ENCODE measurements at places on chromosomes 4 and X.

GRCh38 chrX:45824471-45824870 is 623.8 kb upstream of the DIPK2B start:
- DNase-seq, result no peak

DNA sequence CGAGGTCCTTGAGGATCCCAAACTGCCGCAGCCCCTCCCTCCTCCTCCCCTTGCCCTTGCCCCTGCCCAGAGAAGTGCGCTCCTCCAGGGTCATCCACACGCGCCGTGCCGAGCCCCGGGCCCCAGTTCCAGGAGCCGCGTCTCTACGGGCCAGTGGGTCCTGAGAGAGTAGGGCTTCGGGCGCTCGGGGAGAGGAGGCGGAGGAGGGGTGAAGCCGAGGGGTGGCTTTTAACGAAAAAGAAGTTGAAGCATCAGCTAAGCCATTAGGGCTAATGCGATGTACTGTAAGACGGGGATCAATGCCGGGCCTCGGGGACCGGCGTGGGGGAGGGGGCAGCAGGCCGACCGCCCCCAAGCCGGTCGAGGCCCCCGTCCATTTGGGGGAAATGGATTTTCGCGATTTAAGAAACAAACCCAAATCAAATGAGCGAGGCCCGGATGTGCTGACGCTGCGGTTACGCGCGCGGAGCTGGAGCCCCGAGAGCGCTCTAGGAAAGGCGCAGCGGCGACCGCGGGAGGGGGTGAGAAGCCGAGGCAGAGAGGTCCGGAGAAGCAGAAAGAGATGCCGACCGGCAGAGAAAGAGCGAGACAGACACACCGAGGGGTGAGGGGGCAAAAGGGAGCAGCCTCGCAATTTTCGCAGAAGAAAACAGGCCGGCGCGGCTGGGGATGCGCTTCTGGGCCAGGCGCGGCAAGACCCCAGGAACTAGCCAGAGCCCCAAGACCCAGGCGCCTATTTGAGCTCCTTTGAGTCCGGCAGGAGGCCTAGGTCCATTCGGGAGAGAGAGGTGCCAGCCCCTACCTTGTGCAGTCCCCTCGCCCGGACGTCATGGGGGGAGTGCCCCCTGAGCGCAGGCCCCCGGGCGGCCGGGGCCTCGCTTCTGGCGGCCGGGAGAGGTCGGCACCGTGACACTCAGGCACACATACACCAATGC is 13.6 kb downstream of the HMX1 start:
- DNase-seq, result no peak

DNA sequence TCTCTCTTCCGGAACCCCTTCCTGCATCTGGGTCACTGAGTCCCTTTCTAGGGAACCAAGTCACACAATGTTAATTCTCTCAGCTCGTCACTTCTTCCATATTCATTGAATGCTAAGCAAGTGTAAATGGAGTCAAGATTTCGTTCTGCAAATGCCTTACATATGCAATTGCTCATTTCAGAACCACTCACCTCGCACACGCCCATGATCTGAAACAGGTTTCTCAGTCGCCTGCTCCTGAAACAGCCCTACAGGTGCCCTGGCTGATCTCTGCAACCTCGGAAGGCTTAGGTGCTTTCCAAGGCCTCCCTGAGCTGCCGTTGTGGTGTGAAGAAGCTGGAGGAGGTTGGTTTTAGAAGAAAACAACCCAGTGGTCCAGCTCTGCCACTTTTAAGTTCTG is 100.8 kb upstream of the MSX1 start:
- no peak for DNase-seq

DNA sequence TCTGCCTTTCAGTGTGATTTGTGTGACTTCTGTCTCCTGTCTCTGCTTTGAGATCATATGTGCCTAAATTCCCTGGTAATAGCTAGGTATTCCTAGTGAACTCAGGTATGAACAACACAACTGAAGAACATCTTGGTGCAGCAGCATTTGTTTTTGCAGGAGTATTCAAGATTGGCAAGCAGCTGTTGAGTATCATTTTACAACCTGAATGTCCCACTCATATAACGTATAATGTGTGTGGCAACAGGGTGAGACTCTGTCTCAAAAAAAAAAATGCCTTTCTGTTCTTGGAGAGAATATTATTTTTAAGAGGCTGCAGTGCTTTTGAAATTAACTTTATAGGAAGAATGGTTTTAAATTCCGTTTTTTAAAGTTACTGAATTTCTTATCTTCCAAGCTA is 7.7 kb downstream of the LSM6 start:
- DNase-seq, result no peak

DNA sequence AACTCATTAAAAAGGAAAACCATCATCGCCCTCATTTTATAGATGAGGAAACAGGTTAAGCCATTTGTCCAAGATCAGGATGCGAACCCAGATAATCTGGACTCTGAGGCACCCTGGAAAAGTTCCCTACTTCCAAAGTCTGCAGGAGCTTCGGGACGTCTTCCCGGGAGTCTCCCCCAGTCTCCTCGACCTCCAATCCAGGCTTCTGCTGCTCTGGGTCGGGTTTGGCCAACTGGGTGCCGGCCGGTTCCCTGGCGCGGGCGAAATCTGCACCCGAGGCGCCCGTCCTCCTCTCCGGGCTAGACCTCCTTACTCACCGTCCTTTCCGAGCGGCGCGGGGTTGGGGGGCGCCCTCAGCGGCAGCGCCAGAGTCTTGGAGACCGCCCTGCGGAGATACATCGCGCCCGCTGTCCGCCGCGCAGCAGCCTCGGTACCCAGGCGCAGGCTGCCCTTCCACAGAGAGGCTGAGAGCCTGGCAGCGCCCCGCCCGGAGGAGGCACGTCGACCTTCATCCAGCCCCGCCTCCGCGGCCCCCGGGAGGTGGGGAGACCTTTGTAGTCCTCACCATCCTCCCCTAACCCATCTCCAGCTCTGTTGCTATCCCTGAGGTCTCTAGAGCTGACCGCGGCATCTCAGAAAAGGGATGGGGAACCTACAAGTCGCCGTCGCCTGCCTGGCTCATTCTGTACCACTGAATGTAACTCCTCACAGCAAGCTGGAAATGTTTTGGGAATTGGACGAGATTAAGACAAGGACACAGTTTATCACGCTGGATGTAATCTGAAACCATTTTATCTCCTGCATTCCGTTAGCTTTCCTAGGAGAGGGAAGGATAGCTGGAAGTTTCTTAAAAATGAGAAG is at the start of gene MGARP:
MGARP (minus strand) TSS at position 466 of the 861 bp plus-strand sequence; CDS start at position 399, 67 bp downstream.
- no peak for DNase-seq

Data from CMK (cell line).